GM12865 (cell line): ENCODE measurements at places on chromosomes 2 and 18.

- no peak for DNase-seq
These were observed 63.0 kb downstream of the STEAP3 start for GRCh38 chr2:119286661-119287060.

GRCh38 chr2:216695401-216695821, at the start of gene IGFBP5:
Gene IGFBP5, minus strand, starts transcription at chr2:216695549. Its CDS starts 774 bp downstream, at chr2:216694775.
- DNase-seq, result no peak

- DNase-seq, result no peak
These were observed 240.7 kb downstream of the TGIF1 start for GRCh38 chr18:3690764-3691066.

DNA sequence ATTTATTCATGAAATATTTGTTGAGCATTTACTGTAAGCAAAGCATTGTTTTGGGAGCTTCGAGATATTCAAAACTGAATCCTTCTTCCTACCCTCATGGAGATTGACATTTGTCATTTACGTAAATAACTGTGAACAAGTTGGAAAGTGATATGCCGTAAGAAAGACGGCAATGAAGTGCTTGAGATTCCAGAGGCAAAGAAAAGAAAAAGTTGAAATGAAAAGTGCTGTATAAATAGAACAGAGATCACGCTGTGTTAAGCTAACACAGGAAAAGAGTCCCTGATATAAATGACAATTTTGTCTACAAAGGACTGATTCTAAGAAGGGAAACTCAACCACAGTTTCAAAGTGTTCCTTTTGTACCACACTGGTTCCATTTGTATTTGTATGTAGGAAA, 1.8 kb downstream of the CHRNA1 start:
- DNase-seq, result no peak

GRCh38 chr2:170812710-170813600, 3.7 kb upstream of the GAD1 start:
- peak; percentile 80 for DNase-seq

DNA sequence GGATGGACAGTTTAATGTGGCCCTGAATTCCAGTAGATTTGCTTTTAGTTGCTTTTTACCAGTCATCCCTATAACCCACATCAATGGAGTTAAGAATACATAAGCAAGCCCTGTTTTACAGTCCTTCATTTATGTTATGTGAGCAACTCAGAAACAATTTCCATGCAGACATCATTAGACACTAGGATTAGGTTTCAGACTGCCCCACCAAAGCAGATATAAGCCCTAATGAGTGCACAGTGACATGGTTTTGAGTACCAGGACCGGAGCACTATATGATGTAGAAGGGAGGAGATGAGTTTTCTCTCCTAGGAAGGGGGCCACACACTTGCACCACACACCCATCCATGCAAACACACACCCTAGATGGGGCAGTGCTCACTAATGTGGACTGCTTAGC, 15.5 kb downstream of the KCNS3 start:
- DNase-seq, result no peak

DNA sequence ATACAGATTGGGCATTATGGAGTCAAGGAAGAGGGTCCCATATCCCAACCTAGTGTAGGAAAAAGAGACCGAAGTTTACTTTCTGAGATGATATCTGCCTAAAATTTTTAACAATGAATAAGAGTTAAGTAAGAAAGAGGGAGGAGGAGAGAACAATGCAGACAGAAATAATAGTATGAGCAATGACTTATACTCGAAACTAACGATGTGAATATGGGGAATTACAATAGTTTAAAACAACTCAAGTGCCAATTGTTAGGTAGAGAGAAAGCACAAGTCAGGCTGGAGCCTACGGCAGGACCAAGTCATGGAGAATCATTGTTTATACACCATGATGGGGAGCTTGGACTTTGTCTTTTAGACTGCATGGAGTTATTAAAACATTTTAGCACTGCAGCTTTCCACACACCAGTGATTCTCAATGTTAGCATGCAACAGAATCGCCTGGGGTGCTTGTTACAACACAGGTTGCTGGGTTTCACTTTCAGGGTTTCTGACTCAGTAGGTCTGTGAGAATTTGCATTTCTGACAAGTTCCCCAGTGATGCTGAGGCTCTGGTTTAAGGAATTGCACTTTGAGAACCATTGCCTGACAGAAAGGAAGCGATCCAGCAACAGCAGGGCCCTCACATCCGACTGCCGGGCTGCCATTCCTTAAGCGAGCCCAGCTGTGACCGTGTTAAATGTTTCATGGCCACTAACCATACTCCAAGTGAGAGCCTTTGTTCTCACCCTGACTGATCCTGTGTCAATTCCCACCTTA, 511.2 kb downstream of the DCDC2C start:
- peak; percentile 7 for DNase-seq

DNA sequence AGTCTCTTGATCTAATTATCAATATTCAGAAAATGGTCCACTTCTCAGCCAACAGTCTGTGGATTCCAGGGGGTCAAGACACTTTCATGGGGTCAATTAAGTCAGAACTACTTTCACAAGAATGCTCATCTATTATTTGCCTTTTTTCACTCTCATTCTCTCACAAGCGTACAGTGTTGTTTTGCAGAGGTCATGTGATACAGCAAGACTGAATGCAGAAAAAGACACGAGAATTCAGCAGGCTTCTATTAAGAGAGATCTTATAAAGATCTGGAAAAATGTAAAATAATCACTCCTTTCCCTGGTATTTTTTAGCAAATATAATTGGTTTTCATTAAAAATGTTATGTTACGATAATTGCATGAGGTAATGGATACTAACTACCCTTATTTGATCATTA, 8.7 kb downstream of the RPRD1A start:
- no peak for DNase-seq

DNA sequence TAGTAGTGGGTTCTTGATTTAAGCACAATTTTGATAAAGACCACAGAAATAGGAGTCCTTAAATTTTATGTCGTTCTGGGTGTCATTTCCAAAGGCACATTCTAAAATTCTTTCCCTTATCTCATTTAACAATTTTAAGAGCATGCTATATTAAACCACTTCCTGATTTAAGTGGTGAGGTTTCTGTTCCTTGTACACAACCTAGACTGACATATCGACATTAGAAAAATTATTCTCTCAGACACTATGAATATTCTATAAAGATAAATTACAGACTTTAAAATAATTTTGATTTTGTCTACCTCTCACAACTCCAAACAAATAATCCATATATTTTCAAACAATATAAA, 923.8 kb downstream of the LRP1B start:
- DNase-seq, result no peak

DNA sequence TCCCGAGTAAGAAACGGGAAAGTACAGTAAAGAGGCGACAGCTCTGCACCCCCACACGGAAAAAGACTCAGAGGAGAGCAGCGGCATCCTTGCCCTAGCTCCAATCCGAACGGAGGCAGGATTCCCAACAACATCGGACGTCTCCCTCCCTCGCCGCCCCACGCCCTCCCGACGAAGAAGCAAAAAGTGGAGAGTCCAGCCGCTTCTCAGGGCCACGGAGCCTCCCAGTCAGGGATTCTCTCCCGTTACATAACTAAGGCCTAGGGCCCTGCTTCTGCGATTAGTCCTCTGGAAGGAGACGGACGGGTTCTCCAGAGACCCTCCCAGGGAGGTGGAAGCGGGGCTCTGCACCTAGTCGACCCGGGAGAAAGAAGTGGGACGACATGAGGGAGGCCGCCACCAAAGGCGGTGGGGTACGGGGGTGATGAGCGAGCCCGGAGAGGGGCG, 587 bp downstream of the SUMO1 start:
- peak; percentile 5 for DNase-seq

- no peak for DNase-seq
These were observed 89.0 kb upstream of the SEC11C start for GRCh38 chr18:59050661-59051057.
